ENCODE measurements at places on chromosomes 11 and 22. TPM values are rescaled to one million over a fixed set of nuclear protein-coding genes. Genes with fewer than 3 reads are reported as not detected.

The RAB3IL1 gene
- 10.1 TPM for total RNA-seq

The LYVE1 gene
- 10.7 TPM for total RNA-seq

The SRPRA gene
- total RNA-seq: 118 TPM

The MRGPRX4 gene
- total RNA-seq: not detected

The TRPM5 gene
- not detected for total RNA-seq

The SMTNL1 gene
- total RNA-seq: not detected

The SRSF8 gene
- total RNA-seq: 10.7 TPM

The SMC1B gene
- total RNA-seq: not detected

The DEUP1 gene
- total RNA-seq: not detected

The IGLL1 gene
- total RNA-seq: 0.55 TPM

The USP2 gene
- total RNA-seq: 2.3 TPM

The SAA2 gene
- 5.2 TPM for total RNA-seq

The SHANK3 gene
- 2.5 TPM for total RNA-seq

The SLC5A12 gene
- 2.2 TPM for total RNA-seq

The ELMOD1 gene
- total RNA-seq: 1.1 TPM

The C11orf91 gene
- total RNA-seq: not detected

The ROBO4 gene
- total RNA-seq: 9.6 TPM

The CHRM1 gene
- total RNA-seq: 8.9 TPM

The CYP2D6 gene
- 0.72 TPM for total RNA-seq

The MED15 gene
- 172 TPM for total RNA-seq

The HOATZ gene
- total RNA-seq: not detected

The PAAF1 gene
- 15.2 TPM for total RNA-seq

The SCARF2 gene
- 0.89 TPM for total RNA-seq

The NDUFV1 gene
- 497 TPM for total RNA-seq

The TTC36 gene
- not detected for total RNA-seq

The PKDREJ gene
- total RNA-seq: not detected

The APOA5 gene
- total RNA-seq: not detected

The FREY1 gene
- total RNA-seq: not detected

The OR10D3 gene
- total RNA-seq: not detected

The CASP4 gene
- 8.1 TPM for total RNA-seq

The TRPC6 gene
- total RNA-seq: 2.9 TPM

The CYP2R1 gene
- 36.2 TPM for total RNA-seq

The CSF2RB gene
- total RNA-seq: 11.9 TPM

The C11orf68 gene
- total RNA-seq: 8.3 TPM

The KRTAP5-9 gene
- not detected for total RNA-seq

The RAG1 gene
- total RNA-seq: 0.29 TPM

The VEGFB gene
- total RNA-seq: 43.8 TPM

The TMEM218 gene
- 13.6 TPM for total RNA-seq

The BLID gene
- not detected for total RNA-seq

The PRODH gene
- 0.58 TPM for total RNA-seq

The PANX1 gene
- total RNA-seq: 16.5 TPM

The FJX1 gene
- total RNA-seq: not detected

The APOA4 gene
- not detected for total RNA-seq

The RAB36 gene
- 1.4 TPM for total RNA-seq

The SPDYC gene
- total RNA-seq: not detected

The CASP5 gene
- not detected for total RNA-seq

The HBE1 gene
- not detected for total RNA-seq

The TSKU gene
- total RNA-seq: 20.4 TPM

The RRM1 gene
- 88.7 TPM for total RNA-seq

Data from stomach (tissue), 19 donors.